Fibroblast of mammary gland (primary cell): ENCODE measurements at places on chromosomes 16 and 17.

DNA sequence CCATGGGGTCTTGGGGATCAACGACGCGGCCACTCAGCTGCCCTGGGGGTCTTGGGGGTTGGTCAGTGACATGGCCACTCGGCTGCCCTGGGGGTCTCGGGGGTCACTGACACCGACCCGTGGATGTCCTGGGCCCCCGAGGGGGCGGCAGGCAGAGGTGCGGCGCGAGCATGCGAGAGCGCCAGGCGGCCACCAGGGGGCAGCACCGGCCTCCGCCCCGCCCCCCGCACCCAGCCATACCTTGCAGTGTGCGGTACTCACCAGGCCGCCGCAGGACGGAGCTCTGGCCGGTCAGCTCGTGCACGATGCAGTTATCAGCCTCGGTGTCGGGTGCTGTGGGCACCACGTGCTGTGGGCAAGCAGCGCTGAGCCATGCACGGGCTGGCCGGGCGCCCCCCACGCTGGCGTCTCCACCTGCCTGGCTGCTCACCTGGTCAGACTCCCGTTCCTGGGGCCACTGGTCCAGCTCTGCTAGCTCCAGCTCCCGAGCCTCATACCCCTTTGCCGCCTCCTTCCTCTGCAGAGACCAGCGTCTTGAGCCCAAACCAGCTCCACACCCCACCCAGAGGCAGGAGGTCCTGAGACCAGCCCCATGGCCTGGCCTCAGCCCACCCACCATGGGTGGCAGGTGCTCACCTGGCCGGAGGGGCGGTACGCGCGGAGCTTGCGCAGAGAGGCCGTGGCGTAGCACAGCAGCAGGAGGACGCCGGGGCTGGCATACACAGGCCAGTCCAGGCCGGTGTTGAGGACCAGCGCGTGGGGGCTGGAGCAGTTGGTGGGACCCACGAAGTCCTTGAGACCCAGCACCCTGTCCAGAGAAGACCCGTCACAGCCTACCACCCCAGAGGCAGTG is 31.2 kb downstream of the CTU2 start:
- DNase-seq = peak; percentile 72

DNA sequence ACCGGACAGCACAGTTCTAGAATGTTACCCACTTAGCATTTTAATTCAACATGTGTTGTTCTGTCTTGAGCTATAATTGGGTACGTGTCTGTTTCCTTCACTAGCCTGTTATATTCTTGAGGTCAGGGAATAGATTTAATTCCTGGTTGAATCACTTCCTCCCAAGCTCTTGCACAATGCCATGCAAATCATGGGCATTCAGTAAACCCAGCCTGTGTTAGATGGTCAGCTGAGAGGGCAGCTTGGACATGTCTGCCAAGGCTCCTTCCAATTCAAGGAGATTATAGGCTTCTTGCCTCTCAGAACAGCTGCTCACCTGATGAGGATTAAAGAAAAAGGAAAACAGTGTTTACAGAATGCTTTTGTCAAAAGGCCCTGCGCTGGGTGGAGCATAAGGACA is 12.6 kb downstream of the C1QTNF1 start:
- DNase-seq = peak; percentile 93

GRCh38 chr17:80362428-80363119 is 52.4 kb upstream of the ENDOV start:
- peak; percentile 90 for DNase-seq

DNA sequence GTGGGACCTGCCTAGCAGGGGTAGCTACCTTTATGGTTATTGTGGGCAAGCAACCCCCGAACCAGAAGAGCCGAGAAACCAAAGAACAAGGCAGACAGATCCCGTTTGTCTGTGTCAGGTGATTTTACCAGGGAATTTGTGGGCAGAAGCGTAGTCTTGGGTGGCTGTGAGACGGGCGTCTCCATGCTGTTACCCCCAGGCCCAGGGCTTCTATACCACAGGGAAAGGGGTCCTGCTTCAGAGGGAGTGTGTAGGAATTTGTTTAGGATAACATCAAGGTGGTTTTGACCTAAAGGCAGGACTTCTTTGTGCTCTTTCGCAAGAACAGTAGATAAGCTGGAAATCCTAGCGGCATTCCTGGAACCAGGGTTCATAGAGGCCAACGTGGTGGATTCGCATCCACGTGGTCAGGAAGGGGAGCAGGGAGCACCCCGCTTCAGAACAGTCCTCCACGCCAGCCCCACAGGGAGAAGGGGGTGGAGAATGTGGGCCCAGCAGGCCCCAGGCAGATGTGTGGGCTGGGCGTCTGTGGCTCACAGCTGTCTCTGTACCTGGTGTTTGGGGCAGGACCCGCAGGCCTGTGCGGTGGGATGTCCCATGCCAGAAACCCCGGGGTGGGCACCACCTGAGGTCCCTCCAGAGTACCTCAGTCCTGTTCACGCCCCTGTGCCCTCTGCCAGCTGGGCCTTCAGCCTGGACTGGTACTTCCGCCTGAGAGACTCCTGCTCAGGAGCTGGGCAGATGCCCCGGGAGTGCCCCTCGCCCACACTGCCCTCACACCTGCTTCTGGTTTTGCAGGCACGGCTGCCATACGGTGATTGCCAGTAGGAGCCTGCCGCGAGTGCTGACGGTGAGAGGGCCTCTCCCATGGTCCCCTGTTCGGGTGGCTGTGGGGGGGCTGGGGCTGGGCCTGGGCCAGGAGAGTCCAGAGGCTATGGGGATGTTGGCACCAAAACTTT is 4.1 kb downstream of the DECR2 start:
- no peak for DNase-seq

GRCh38 chr16:71564335-71564967 is 12.4 kb downstream of the TAT start:
- no peak for DNase-seq

GRCh38 chr16:35306915-35307314 is 1847.5 kb downstream of the TP53TG3F start:
- no peak for DNase-seq

DNA sequence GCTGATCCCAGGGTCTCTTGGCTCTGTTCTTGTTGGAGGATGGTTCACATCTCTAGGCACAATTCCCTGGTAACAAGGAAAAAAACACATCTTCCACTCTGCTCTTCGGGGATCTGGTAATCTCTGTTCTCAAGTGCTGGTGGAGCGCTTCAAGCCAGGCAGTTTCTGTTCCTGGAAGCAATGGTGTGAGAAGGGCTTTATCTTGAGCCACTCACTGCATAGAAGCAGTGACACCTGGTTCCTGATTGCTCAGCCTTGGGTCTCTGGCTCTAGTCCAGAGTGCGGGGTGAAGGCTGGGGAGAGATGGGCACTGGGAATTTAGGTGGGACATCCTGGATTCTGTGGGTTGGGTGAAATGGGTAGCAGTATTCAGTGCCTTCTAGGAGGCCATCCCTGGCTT is 14.1 kb downstream of the AKAP1 start:
- no peak for DNase-seq

- no peak for DNase-seq
These were observed 193.5 kb upstream of the ANKFN1 start for GRCh38 chr17:55959756-55960155.

GRCh38 chr16:57567691-57568090 is 25.2 kb downstream of the ADGRG5 start:
- DNase-seq = no peak

- no peak for DNase-seq
These were observed 23.8 kb downstream of the PDILT start for GRCh38 chr16:20380782-20381181.

- DNase-seq = no peak
These were observed 2.5 kb downstream of the ODAD4 start for GRCh38 chr17:41932816-41933389.

DNA sequence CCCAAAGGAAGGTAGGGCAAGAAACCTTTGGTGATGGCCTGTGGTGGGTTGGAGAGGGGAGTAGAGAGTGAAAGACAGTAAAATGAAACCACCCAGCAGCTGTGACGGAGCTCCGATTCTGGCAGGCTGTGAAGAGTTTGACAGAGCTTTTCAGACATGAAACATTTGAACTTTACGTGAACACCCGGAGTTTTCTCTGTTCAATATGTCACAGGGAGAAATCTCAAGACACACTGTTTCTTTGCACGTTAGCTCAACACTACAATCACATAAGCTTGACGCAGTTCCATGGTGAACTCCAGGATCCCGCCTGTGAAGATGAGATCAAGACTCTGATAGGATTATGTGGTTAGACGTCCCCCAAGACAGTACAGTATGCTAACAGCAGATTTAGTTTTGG is 79.6 kb upstream of the CDH11 start:
- no peak for DNase-seq

- peak; percentile 16 for DNase-seq
These were observed 42.4 kb downstream of the SYT17 start for GRCh38 chr16:19210280-19210924.

DNA sequence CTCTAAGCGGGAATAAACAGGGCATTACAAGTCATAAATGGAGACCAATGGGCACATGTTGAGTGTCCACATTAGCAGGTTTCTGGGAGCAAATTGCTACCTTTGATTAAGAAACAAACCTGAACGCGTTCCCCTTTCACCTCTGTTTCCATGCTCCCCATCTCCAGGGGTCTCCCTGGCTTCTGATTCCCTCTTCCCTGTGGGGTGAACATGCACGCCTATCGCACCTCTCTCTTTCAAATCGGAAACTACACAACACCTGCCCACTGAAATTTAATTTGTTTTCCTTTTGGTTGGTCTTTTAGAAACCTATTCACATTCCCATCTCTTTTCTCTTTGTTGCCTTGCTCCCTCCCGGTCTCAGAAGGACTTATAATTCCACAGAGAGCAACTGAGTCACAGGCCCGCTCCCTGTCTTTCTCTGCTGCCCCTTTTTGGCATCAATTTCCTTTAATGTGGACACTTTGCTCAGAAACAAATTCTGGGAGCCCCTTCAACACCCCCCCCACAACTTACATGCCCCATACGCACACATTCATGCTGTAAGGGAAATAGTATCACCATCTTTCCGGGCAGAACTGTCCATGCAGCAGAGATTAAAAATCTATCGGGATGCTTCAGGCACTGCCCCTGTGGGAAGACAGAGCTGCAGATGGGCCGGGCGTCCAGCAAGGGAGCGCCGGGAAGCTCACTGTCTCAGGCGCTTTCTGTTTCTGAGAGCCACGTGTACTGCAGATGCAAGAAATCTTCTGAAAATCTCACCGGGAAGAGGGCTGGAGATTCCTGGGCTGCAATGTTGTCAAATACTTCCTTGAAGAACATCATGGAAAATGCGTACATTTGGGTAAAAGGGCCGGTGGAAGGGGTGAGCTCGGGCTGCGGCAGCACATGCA is 7.2 kb upstream of the FOXF1 start:
- peak; percentile 41 for DNase-seq

- DNase-seq = no peak
These were observed 1.4 kb downstream of the GIT1 start for GRCh38 chr17:29588017-29588561.

DNA sequence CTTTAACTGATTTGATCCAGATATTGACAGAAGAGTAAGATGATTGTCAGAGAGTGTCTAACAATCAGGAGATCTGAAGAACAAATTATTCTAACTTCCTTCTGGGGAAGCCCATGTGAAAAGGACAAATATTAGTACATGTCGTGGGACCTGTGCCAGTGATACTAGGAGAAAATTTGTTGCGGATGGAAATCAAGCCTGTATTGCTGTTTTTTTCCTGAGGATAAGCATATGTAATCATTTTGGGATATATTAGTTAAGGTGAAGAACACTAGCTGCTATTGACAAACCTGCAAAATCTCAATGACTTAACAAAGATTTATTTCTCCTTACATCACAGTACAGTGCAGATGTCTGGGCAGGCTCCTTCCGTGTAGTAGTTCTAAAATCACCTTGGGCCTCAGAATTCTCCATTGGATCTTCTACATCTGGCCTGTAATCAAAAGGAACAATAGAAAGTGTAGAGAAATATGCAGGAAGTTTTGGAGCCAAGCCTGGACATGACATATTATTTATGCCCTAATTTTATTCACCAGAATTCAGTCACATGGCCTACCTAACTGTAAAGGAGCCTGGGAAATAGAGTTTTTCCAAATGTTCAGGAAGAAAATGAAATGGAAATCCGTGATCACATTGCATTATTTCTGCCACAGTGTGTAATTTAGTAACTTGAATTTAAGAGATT is 58.3 kb downstream of the CYB561 start:
- DNase-seq = no peak

DNA sequence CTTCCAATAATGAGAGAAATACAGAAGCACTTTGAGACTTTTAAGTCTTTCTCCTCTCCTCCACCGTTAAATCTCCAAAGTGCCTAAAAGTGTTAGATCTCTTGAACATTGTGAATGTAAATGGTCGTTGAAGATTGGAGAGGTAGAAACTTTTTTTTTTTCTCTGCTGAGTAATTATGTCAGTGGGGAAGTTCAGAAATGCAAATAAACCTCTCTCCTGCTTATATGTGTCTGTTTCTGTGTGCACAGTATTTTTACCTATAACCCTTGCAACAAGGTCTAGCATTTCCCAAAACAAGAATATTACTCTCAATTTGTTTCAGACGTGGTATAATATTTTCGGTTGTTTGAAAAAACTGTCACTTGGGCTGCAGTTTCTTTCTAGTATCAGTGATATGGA is 833.6 kb upstream of the CDH8 start:
- no peak for DNase-seq

DNA sequence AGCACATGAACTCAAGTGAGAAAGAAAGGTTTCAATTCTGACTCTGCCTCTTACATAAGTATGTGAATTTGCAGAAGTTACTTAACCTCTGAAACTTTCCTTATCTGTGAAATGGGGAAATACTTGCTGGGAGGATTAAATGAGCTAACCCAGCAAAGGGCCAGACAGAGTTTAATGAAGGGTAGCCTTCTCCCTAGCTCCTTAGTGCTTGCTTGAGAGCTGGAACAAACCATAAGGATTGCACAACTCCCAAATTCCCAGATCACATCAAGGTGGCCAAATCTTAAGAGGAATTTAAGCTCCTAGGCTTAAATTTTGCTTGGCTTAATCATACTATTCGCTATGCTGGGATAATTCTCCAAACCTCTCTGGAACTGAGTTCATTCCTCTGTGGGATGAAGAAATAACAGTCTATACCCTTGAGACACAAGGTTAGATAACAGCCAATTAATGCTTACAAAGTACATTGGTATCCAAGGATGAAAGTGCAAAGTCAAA is 11.8 kb upstream of the WSB1 start:
- peak; percentile 87 for DNase-seq

DNA sequence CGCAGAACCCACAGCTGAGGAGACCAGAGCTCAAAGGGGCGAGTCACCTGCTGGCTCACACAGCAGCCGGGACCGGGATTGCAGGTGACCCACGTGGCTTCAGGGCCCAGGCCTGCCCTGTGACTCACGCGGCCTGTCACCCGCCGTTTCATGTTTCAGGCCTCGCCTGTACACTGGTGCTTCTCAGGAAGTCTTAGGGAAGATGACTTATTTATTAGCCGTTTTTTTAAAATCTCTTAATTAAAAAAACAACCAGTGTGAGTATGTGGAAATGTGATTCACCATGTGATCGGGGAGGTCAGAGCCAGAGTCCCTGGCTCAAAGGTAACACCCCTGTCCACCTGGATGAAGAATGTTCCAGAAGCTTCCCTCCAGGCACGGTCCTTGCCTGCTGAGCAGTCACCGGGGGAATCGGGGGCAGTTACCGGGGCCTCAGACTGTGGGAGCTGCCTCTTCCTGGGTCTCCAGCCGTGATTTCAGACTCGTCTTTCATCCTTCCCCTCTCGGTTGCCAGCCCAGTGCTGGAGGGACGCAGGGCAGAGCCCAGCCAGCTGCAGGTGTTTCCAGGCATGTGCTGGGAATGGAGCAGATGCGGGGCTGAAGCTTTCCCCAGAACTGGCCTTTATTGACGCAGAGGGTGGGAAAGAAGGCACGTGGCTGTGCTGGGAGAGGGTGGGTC is 49.3 kb downstream of the CMIP start:
- peak; percentile 92 for DNase-seq
